ENCODE measurements at places on chromosomes 1 and 21.

DNA sequence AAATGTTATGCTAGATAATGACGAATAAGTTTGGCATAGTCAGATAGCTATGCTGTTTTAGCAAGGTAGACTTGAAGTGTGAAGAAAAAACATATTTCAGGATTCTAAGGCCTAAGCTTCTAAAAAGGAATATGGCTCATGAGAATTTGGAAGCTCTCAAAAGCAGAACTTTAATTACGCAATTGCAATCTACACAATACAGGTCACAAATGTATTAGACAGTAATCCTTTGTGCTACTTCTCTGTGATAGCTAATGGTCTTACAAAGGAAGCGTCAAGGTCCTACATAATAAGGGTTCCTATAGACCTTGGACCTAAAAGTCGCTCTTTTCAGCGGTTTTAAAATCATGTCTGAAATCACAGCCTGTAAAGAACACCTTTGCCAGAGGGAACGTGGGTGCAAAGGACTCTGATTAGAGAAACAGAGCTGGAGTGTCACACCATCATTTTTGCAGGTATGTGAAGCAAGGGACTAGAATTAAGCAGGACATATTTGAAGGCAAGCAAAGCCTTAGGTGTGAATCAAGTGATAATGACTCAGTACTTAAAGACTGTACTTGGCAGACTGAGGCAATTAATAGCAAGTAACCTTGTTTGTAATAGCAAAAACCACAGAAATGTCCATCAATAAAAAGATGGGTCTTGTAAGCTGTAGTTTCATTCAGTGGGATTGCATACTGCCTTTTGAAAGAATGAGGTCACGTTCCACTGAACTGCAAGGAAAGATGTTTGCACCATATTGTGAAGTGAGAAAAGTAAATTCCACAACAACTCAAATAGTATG is 420.2 kb downstream of the KCTD3 start:
- DNase-seq: no peak

DNA sequence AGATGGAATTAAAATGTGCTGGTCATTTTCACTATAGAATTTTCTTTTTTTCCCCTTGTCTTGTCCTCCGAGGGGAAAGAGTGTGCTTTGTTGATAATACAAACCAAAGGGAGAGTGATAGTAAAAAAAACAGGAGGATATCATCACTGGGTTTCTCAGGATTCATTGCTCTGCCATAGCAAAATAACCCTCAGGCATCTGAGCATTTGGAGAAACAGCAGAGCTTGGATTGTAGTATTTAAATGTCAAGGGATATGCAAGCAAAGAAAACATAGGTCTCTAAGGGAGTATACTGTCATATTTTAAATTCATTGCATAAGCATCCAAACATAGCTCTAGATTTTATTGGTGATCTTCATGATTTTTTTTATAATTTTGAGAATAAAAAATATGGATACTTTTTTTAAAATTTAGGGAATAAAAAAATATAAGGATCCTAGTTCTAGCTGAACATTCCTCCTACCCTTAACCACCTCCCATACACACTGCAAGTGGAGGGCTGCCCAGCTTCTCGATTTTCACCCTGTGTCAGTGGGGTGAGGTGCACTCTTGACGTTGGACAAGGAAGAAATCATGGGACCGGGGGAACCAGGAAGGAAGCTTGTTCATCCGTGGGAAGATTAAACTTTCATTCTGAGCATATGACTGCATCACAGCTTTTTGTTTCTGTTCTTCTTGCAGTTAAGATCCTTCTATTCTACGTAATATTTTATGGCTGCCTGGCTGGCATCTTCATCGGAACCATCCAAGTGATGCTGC is 4.4 kb downstream of the ATP1B1 start:
- peak; percentile 62 for DNase-seq

DNA sequence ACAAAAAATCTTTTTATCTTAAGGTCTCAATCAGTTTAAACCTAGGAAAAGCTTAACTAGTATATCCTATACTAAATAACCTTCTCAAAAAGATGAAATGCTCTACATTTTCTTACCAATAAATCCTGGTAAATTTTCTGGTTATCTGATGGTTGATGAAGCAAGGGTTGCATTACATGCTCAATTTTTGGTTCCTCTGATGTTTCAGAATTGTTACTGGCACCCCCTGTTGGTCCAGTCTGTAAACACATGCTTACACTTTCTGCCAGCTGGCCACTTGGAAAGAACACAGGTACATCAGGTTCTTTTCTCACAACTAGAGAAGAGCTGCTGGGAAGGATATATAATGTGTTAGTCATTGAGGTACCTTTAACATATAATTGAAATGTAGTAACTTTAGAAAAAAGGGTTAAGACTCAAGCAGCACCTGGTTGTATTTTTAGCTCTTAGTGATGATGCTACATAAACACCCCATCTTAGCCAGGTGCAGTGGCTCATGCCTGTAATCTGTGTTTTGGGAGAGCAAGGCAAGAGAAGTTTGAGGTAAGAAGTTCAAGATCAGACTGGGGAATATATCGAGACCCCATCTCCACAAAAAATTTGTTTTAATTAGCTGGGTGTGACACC is 30.9 kb upstream of the TAL1 start:
- DNase-seq: peak; percentile 29

- DNase-seq: no peak
Observed at GRCh38 chr1:244065063-244065793, 14.1 kb downstream of the ZBTB18 start.

GRCh38 chr1:234331507-234331906 is 41.7 kb upstream of the COA6 start:
- DNase-seq: no peak

DNA sequence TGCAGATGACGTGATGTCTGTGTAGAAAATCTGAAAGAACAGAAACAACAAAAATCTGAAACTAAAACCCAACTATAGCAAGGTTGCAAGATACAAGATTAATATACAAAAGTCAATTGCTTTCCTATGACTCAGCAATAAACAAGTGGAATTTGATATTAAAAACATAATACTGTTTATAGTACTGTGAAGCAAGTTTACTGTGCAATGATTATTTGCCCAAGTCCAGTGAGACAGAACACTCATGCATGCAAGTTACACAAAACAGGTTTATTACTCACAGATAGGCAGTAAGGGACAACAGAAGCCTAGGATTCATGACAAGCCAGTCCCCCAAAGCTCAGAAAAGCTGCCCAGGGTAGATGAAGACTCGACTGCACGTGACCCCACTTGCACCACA is 62.4 kb upstream of the RAB4A start:
- DNase-seq: no peak

DNA sequence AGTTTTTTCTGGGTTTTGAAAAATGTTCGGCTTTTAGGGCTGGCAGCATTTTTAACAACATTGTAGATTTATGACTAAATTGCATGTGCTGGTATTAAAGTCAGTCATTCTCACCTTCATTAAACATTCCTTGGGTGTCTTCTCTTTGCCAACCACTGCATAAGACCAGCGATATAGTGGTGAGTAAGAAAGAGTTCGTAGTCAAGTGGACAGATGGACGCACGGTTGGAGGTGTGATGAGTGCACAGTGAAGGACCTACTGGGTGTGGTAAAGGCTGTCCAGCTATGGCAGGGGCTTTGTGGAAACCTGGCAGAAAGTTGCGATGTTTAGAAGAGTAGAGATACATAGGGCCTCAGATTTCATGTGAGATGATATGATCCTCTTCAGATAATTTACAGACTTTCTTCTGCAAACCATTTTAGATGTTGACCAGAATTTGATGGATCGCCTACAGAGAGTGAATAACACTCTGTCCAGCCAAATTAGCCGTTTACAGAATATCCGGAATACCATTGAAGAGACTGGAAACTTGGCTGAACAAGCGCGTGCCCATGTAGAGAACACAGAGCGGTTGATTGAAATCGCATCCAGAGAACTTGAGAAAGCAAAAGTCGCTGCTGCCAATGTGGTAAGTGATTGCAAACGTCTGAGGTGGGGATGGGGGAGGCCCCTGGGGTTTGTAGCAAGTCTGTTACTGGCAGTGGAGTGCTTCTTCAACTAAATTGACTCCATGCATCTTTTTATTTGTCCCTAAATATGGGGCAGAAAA is 56.0 kb upstream of the LAMC2 start:
- no peak for DNase-seq

DNA sequence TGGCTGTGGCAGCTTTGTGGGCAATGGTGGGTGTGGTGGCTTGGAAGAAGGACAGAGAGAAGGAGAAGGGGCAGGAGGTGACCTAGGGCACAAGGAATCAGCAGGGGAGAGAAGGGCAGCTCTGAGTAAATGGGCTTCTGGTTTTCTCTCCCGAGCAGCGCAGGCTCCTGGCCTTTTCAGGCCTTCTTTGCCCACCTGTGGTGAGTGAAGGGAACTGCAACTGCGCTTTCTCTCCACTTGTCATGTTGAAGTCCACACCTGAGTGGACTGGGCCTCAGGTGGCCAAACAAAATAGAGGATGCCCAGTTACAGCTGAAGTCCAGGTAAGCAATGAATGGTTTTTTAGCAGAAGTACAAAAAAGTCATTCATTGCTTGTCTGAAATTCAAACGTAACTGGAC is 29.4 kb upstream of the KCNA10 start:
- no peak for DNase-seq

Measured in umbilical cord (tissue), 2 donors.